ENCODE measurements at places on chromosomes 2 and 18.
A peak's percentile ranks its signal among the peaks of the same experiment; 100 is the strongest.

GRCh38 chr2:72993147-72993932 is 76.0 kb downstream of the EMX1 start:
- DNase-seq: peak; percentile 59

- no peak for DNase-seq
These were observed 10.1 kb downstream of the MAT2A start for GRCh38 chr2:85549095-85549494.

DNA sequence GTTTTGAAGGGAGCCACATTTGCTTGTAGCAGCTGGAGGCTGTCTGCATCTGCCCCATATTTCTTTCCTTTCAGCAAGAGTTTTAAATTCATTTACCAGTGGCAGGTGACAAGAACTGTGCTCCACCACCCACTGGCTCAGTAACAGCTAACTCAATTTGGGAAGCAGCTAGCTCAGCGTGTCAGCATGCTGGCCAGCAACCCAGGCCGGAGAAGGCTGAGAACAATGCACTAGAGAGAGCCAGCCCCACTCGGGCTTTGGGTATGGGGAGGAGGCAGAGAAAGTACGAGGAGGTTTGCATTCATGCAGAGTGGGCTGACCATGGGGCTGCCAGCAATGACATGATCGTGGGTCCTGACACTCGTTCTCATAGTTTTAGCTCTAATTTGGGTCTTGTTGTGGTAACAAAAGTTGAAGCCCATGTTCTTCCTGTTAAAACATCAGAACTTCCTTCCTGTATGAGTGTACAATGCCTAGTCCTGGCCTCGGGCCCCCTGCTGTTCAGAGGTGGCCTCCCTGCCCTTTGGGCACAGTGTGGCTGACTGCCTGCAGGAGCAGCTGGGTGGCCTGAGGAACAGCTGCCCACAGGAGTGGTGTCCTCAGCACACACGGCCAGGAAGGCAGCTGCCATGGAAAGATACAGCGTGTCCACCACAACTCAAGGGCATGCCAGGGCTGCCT is 23.0 kb downstream of the CDC42EP3 start:
- no peak for DNase-seq

- no peak for DNase-seq
These were observed 44.4 kb downstream of the FBLN7 start for GRCh38 chr2:112182581-112183034.

- no peak for DNase-seq
These were observed 1.2 kb downstream of the CNOT9 start for GRCh38 chr2:218569661-218570500.

DNA sequence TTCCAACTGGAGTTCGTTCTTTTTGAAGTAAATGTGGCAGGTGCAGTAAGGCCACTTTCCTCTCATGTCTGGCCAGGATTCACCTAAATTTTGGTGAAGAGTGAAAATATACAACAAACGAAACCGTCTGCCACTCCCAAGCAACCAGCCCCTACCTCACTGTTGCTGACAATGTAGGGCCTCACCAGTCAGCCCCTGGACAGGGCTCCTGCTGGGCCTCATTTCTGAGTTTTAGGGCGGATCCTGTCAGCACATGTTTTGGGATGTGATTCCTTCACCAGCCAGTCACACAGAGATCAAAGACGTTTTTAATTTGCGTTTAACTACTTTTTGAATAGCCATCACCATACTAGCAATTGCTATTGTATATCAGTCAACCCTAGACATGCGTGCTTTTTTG is 185.0 kb downstream of the WDR7 start:
- DNase-seq: peak; percentile 8

GRCh38 chr2:138435701-138436100 is 65.9 kb upstream of the SPOPL start:
- no peak for DNase-seq

DNA sequence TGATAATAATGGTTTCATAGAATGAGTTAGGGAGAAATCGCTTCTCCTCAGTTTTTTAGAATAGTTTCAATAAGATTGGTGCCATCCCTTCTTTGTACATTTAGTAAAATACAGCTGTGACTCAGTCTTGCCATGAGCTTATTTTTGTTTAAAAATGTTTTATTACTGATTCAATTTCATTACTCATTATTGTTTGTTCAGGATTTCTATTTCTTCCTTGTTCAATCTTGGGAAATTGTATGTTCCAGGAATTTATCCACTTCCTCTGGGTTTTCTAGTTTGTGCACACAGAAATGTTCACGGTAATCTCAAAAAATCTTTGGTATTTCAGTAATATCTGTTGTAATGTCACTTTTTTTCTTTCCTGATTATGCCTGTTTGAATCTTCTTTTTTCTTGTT is 371.5 kb upstream of the SETBP1 start:
- no peak for DNase-seq

DNA sequence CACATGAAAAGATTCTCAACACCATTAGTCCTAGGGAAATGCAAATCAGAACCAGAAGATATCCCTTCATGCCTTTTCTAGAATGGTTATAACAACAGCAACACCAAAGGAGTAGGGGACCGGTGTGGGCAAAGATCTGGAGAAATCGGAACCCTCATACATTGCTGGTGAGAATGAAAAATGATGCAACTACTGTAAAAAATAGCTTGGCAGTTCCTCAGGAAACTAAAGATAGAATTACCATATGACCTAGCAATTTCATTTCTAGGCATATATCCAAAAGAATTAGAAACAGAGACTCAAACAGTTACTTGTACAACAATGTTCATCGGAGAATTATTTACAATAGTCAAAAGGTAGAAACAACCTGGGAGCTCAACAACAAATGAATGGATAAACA is 29.2 kb upstream of the CDH7 start:
- no peak for DNase-seq

DNA sequence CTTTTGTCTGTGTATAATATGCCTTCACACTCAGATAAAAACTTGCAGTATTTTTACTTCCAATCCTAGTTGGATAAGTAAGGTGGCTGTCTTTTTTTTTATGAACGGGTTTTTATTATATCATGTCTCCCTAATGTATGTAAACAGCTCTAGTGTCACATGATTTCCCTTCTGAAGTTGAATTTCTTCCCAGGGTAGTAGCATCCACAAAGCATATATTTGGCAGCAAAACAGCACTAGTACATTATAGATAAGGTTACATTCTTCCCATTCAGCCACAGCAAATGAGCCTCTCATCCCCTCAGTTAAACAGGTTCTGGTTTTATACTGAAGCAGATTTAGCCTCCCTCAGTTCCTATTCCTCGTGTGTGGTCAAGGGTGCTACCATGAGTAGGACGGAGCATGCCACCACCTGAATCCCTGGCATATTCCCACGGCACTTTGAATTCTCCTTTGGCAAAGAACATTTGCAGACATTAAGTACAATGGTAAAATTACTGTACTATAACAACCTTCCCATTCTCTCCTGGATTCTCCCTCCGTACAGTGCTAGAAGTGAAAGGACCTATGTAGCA is 15.4 kb upstream of the DTNA start:
- no peak for DNase-seq

GRCh38 chr2:222960126-222960525 is 91.9 kb upstream of the KCNE4 start:
- DNase-seq: no peak

DNA sequence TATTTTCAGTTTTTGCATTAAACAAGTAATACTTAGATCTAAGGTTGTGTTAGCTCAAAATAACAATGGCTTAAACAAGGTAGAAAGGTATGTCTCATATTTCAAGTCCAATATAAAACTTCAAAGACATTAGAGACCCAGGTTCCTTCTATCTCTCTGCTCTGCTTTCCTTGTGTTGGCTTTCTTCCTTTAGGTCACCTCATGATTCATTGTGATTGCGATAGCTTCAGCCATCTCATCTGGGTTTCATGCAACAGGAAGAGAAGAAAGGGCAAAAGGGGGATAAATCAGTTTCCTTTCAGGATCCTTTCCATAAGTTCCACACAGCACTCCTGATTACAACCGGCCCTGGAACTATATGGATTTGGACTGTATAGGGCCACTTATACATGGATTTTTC is 16.0 kb upstream of the TBR1 start:
- DNase-seq: no peak

- DNase-seq: no peak
These were observed 80.3 kb downstream of the SLC4A3 start for GRCh38 chr2:219707496-219708285.

- no peak for DNase-seq
These were observed 886 bp upstream of the STK25 start for GRCh38 chr2:241509155-241509784.

- DNase-seq: no peak
These were observed 115.0 kb upstream of the CDCA7 start for GRCh38 chr2:173239644-173240043.

DNA sequence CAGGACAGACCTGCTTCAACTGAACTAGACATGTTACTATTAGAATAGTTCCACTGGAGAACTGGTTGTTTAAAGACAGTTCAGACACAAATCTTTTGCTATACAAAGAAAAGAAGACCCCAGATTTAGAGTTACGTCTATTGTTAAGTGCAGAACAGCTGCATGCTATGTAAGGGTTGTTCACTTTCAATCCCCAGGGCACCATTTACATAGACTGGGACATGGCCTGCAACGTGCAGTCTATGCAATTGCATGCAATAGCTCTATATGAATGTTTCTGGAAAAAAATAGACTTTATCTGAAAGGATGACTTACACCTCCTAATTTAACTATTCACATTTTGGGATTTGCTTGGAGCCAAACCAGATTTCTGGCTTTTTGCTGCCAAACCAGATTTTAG is 36.1 kb upstream of the DPP10 start:
- no peak for DNase-seq

- no peak for DNase-seq
These were observed 35.6 kb upstream of the NRP2 start for GRCh38 chr2:205646680-205647079.

GRCh38 chr2:142741764-142742269 is 135.6 kb upstream of the KYNU start:
- DNase-seq: no peak

GRCh38 chr2:10377052-10377746 is 70.9 kb downstream of the ODC1 start:
- DNase-seq: no peak

DNA sequence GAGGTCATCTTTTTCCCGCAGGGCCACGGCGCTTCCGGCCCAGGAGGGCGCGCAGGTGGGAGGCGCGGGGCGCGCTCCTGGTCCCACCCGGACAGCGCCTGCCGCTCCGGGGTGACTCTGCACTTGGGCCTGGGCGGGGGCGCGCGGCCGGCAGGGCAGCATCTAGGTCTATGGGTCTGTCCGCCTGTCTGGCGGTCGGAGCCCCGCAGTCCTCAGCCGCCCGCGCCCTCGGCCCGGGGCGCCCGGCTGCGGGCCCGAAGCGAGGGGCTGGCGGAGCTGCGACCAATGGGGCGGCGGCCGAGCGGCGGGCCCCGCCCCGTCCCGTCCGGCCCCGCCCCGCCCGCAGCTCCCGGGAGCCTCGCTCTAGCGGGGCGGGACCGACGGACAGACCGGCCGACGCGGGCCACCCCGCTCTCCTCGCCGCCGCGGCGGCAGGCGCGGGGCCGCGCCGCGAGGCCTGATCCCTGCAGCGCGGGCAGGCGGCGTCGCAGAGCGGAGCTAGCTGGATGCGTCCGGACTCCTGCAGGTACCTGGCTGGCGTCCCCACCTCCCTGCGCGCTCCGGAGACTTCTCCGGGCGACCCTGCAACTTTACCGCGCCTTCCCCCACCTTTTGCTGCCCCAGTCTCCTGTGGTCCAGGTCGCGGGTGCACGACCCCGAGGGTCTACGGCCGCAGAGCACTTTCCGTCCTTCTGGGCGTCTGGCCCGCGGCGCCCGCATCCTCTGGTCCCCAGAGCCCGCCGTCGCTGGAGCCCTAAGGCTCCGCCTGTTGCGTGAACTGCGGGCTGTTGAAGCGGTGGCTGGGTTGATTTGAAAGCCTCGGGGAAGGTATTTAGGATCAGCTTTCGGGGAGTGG is at the start of gene KCNS3:
Gene KCNS3 (plus strand): TSS at position 387 of the 856 bp plus-strand sequence. CDS start 52,342 bp downstream, outside the sequence.
- DNase-seq: peak; percentile 65

GRCh38 chr18:48552130-48552529 is 13.3 kb downstream of the CTIF start:
- DNase-seq: no peak

- DNase-seq: no peak
These were observed 7.6 kb downstream of the NMUR1 start for GRCh38 chr2:231522418-231523180.

DNA sequence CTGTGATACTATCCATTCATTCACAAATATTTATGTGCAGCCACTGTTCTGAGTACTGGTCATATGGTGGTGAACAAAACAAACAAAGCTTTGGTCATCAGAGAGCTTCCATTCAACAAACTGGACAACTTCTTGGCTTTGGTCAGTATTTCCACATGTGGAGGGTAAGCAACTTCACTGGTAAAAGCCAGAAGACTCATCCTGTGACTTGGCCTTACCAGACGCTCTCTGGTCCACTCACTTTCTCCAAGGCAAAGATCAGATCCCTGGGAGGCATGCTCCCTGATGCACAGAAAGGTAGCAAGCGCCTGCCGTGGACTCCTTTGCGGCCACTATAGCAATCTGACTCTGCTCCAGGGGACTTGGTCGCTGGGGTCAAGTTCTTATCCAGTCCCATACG is 179.5 kb downstream of the EN1 start:
- DNase-seq: no peak

- no peak for DNase-seq
These were observed 486.3 kb upstream of the MAP2 start for GRCh38 chr2:208937521-208937920.

DNA sequence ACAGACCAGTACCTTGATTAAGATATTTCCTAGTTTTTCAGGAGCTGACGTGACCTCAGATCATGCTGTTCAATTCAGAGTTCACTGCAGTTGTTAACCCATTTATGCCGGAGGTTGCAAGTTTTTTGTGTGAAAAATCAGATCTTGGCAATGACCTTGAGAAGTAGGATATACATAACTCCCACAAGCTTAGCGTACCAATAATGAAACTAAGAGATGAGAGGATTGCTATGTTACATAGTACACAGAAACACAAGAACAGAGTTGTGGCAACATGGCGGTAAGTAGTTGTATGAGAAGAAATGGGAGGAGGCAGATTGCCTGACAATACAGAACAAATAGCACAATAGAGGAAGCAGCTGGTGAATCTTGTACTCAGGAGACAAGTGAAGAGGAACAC is 39.1 kb downstream of the PPIG start:
- DNase-seq: no peak

DNA sequence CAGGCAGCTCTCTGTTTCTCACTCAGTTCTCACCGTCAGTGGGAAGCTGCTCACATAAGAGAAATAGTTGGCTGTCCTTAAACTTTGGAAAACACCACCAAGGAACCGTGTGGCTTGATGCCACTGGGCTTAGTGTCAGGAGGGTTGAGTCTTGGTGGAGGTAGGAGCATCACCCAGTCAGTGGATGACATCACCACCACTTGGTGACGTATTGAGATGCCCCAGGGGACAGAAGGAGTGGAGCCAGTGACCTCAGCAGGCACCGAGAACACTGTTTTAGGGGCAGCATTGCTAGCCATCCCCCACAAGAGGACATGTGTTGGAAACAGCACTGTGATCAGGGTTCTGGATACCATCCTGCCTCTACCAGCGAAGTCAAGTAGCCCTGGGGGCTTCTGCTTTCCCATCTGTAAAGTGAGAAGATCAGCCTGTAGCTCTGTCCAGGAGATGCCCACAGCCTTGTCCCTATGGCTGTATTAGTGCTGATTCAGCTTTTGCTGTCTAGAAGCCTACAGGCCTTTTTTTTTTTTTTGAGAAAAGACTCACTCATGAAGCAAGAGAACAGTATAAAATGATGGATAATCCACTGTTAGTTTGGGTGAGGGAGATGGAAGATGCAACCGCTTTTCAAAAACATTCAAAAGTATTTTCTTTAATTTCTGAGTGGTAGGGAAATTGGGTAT is 66.2 kb downstream of the TSN start:
- DNase-seq: no peak

Data from nephron progenitor cell (in vitro differentiated cells).